ENCODE measurements at places on chromosomes 7 and 10. TPM values are rescaled to one million over a fixed set of nuclear protein-coding genes. Genes with fewer than 3 reads are reported as not detected.

FZD8 gene
- polyA plus RNA-seq = not detected

LFNG gene
- polyA plus RNA-seq = 2.0 TPM

DNA sequence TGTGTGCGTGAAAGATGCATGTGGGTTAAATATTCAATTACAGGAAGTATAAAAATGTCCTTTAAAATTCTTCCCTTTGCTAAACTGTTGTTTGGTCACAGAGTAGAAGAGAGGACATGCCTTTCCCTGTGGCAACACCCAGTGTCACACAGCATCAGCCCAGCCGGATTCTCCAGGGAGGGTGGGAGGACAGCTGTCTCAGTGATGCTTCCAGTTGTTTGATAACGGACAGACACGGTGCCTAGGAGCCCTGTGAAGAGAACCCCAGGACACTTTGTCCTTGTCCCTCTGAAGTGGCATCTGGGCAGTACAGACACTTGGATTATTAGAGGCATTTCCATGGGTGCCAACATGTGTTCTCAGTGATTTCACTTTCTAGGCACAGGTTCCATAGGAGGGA is 306.6 kb upstream of the LRGUK start:
- no peak for DNase-seq

DNA sequence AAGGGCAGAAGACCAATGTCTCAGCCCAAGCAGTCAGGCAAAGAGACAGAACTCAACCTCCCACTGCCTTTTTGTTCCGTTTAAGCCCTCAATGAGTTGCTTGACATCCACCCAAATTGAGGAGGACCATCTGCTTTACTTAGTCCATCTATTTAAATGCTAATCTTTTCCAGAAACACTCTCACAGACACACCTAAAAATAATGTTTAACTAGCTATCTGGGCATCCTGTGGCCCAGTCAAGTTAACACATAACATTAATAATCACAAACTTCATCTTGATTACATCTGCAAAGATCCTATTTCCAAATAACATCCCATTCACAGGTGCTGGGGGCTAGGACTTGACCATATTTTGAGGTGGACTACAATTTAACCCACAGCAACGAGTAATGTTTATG is 115.7 kb downstream of the RAB11FIP2 start:
- DNase-seq = no peak

Data from CD8-positive, alpha-beta memory T cell (primary cell).